ENCODE measurements at places on chromosomes 3 and 15. TPM values are rescaled to one million over a fixed set of nuclear protein-coding genes. Genes with fewer than 3 reads are reported as not detected.

STAC gene
- total RNA-seq, result 25.3 TPM

A4GNT gene
- total RNA-seq, result not detected

CAMKV gene
- total RNA-seq, result not detected

TMC3 gene
- total RNA-seq, result not detected

LMOD3 gene
- total RNA-seq, result 0.12 TPM

Data from upper lobe of right lung (tissue), 1 donor.